Caki2 (cell line): ENCODE measurements at places on chromosomes 16 and 17. TPM values are rescaled to one million over a fixed set of nuclear protein-coding genes. Genes with fewer than 3 reads are reported as not detected.

CCL22 gene
- total RNA-seq, result not detected in 2 replicates

PROCA1 gene
- total RNA-seq, result 4.2 and 7.4 TPM in 2 replicates

DPEP2 gene
- not detected in 2 replicates for total RNA-seq

CNGB1 gene
- total RNA-seq, result 0.20 TPM in 1 of 2 replicates, not detected in the other

KRTAP9-8 gene
- not detected in 2 replicates for total RNA-seq
